ENCODE measurements at places on chromosomes 13 and 19.

DNA sequence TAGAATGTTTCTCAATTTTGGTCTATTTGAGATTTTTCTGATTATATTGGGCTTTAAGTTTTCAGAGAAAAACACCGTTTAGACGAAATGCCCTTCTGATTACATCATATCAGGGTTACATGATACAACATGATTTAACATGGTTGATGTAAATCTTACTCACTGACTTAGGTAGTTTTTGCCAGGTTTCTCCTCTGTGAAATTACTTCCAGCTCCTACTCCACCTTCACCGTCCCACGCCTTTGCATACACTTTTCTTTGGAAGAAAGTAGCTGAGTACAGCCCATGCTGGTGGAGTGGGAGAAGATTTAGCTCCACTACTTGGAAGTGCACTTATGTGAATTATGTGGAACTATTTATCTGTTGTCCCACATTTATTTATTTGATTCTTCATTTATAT is 433.2 kb upstream of the KLHL1 start:
- no peak for DNase-seq

DNA sequence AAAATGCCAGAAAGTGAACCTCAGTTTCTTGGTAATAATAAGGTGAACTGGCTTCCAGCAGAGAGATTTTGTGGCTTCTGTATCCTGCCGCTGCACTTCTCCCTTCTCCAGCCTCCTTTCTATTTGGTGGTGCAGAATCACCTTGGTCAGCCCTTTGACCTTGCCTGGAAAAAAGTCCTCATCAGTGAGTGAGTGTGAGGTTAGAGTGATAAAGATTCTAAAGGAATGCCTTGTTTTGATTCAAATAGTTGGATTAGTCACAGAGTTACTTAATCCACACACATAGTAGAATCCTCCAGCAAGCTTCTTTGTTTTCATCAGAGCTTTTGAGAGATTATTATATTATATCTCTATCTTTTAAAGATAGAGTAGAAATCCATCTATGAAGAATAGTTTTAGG is 140.9 kb downstream of the KCNRG start:
- DNase-seq, result no peak

DNA sequence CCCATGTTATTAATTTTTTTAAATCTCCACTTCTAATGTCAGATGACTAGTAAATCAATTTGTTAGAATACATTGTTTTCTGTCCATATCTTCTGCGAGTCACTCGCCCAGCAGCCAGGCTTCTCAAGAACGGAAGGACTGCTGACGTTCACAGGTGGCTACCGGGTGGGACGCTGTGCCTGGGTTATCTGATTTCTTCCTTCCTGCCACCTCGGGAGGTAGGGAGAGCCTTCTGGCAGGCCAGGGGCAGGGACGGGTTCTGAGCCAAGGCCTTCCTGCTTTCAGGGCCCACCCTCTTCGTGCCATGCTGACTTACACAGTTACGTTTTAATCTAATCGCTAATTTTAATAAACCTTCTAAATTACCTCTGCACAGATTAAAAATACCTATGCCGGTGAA is 7.9 kb upstream of the C1QTNF9 start:
- no peak for DNase-seq

GRCh38 chr19:19619181-19619848 is 828 bp upstream of the PBX4 start:
- no peak for DNase-seq

- no peak for DNase-seq
Measured at GRCh38 chr13:51034906-51035305, 76.2 kb downstream of the C13orf42 start.

GRCh38 chr13:35164324-35164932 is 222.4 kb downstream of the NBEA start:
- peak; percentile 5 for DNase-seq

GRCh38 chr13:83498481-83499190 is 383.6 kb downstream of the SLITRK1 start:
- no peak for DNase-seq

GRCh38 chr19:33941133-33941532 is 144.5 kb downstream of the KCTD15 start:
- no peak for DNase-seq

DNA sequence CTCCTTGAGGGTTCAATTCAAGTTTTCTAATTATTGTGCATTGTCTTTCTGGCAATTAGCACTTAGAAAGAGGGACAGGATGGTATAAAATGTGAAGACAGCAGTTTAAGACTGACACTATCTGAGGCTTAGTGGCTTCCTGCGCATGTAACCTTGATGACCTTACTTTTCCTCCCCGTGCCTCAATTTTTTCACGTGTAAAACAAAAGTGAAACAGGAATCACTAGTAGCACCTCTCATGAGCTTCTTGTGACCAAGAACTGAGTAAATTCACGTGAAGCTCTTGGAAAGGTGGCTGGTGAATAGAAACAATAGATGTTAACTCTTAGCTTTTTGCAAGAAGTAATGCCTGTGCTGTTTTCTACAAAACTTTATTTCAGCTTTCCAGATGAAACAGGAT is 233.9 kb downstream of the LMO7 start:
- no peak for DNase-seq

- no peak for DNase-seq
Measured at GRCh38 chr13:25857830-25858229, 194.0 kb downstream of the SHISA2 start.

DNA sequence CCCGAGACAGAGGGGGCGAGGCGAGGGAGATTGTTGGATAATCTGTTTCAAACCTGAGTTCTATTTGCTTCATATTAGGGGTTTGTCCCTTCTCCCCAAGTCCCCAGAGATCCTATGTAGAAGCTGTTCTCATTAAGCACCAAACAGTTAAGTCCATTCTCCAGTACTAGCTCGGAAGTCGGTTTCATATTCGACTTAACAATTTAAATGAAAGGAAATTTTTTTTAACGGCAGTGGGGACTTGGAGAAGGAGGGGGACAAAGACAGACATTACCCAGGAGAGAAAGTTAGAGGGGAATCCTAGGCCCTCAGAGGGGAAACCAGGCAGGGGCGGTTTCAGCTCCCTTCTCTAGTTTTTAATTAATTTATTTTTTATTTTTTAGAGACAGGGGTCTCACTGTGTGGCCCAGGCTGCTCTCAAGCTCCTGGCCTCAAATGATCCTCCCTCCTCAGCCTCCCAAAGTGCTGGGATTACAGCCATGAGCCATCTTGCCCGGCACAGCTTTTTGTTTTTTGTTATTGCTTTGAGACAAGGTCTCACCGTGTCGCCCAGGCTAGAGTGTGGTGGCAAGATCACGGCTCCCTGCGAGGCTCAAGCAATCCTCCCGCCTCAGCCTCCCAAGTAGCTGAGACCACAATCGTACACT is 13.7 kb upstream of the TLE2 start:
- DNase-seq, result no peak

GRCh38 chr19:47507012-47507411 is 7.9 kb downstream of the NAPA start:
- DNase-seq, result no peak

- no peak for DNase-seq
Measured at GRCh38 chr13:25833761-25834160, 218.1 kb downstream of the SHISA2 start.

GRCh38 chr13:93345770-93346169 is 119.2 kb downstream of the GPC6 start:
- no peak for DNase-seq

DNA sequence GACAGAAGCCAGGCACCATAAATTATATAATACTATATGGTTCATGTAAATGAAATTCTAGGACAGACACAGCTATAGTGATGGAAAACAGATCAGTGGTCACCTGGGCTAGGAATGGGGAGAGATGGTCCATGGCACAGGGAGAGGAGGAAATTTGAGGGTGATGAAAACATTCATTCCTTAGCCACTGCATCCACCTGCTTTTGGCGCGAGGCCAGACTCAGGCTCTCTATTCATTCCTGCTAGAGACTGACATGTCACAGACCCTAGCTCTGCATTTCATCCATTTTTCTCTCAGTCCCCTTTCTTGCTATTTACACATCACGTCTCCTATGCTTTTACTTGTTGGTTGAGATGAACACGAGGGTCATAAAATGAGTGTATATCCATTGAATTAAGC is 628.3 kb upstream of the SLC10A2 start:
- no peak for DNase-seq

DNA sequence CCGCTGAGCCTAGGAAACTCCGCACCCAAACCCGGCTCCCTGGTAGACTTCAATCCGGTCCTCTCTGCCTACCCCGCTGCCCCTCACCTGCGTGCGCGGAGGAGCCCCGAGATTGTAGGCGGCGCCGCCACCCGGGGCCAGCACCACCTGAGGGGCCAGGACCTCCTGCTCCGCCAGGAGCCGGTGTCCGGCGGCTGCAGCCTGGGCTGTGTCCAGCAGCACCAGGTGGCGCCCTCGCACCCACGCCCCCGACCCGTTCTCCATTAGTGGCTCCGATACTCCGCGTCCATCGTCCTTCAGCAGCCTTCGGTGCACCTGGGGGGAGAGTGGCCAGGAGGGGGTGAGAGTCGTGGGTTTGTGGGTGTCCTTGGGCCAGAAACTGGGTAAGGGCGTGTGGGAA is 18.5 kb downstream of the MAN2B1 start:
- peak; percentile 24 for DNase-seq

DNA sequence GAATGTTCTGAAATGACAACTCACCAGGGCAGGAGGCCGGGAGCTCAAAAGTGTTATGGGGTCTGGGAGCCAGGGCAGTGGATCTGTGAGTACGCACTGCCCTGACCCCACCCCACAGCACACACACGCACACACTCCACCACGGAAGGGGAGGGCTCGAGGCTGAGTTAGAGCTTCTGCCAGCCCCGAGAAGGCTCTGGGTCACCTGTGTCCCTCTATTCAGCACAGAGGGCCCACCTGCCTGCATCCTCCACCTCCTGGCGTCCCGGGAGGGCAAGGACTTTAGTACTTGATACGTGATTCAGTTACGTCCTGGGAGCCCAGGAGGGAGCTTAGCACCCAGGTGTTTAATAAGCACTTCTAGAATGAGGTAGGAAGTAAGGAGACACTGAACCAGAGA is 190.0 kb upstream of the GPR12 start:
- no peak for DNase-seq

DNA sequence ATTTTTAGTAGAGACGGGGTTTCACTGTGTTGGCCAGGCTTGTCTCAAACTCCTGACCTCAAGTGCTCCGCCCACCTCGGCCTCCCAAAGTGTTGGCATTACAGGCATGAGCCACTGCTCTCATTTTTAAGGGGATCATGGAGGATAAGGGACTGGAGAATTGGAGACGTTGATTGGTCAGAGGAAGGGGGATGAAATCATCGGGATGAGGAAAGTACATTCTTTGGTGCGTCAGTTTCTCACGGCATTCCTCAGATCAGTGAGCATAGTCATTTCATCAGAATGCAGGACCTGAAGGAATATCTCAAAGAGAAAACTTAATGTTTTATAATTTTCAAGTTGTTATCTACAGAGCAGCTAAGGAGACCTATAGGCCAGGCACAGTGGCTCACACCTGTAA is 14.0 kb downstream of the ZNF114 start:
- peak; percentile 76 for DNase-seq

- DNase-seq, result peak; percentile 6
Measured at GRCh38 chr13:46051968-46052318, 603 bp downstream of the ZC3H13 start.

- DNase-seq, result no peak
Measured at GRCh38 chr19:34308381-34309367, 54.3 kb downstream of the GARRE1 start.

Data from hepatic stellate cell (primary cell).